Ureter (tissue), 1 donor: ENCODE measurements at places on chromosomes 3 and 15.

GRCh38 chr15:58330741-58331559, 100.8 kb upstream of the LIPC start:
- no peak for DNase-seq

DNA sequence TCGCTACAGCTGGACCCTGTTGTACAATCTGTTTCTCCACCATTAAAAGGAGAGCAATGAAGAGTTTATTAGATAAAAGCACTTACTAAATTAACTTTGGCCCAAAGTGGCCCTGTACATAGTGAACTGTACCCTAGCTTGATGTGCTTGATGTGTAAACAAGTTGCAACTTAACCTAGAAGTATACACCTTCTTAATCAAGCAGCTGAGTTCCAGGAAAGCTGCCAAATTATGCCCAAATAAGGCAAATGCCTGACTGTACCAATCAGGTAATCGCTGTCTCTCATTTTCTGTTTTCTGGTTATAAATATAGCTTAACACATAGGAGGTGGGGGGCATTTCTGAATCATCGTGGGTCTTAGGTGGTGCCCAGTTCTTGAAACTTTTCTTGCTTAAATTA, 704.8 kb upstream of the CBLB start:
- no peak for DNase-seq

DNA sequence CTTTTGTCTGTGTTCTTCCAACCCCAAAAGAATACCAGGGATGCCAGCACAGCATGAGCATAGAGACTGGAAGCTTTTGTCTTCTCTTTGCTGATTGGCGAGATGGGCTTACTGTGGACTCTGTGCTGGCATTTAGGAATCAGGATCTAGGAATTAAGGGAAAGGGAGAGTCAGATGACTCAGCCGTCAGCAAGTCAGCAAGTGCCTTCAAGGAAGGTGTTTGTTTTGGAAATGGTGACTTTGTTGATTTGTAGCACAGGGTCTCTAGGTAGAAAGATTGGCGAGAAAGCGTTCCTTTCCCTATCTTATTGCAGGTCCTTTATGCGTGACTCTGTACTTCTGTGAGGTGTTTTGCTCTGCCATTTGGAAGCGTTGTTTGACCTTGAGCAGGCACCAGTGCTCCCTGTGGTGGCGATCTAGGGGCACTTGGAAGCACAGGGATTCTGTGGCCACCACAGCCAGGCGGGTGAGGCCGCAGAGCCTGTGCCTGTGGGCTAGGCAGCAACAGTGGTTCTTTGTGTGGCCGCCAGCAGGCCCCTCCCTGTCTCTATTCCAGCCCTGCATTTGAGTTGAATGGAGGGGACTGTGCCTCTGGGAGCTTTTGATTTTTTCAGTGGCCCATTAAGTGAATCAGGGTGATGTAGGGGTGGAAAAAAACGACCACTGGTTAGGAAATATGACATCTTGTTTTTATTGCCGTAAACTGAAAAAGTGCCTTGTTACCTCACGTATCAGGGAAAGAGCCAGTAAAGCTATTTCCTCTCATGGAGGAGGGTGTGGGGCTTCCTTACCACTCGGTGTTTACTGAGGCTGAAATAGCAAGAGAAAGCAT, 19.0 kb downstream of the FAN1 start:
- DNase-seq: no peak

GRCh38 chr3:182325213-182325950, 467.9 kb upstream of the ATP11B start:
- no peak for DNase-seq

DNA sequence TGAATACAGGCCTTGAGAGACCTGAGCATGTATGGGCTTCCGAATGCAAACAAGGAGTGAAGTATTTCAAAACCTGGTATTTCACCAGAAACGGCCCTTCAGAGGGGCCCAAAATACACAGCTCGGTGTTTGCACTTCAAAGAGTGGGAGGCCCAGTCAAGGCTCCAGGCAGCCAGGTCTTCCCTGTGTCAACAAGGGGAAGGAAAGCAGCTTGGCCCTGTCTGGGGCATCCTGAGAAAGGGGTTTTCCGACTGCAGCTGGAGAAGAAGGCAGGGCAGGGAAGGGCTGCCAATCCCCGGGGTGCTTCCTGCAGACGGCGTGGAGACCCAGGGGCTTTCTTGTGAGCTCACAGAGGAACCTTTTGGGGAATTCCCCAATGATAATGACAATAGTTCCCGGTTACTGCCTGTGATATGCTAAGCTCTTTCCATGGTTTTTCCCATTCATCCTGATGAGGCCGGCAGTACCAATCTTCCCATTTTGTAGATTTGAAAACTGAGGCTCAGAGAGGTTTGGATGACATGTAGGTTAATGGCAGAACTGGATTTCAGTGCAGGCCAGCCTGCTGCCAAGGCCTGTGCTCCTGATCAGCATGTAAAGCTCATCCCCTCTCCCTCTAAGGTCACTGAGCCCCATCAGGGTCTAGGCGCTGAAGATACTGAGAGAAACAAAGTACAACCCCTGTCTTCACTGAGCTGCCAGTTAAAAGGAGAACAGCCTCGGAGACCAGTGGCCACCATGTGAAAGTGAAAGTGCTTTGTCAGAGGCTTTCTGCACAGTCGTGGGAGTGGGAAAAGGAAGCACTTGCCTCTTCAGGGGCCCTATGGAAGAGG, 43.0 kb upstream of the TLE3 start:
- no peak for DNase-seq
